H7 (cell line): ENCODE measurements at places on chromosomes 5 and 9.

- no peak for DNase-seq
Observed at GRCh38 chr9:97573482-97574073, 59.6 kb downstream of the TSTD2 start.

GRCh38 chr5:59923465-59923864, 29.9 kb upstream of the PDE4D start:
- no peak for DNase-seq

GRCh38 chr5:7016999-7017747, 303.9 kb downstream of the TENT4A start:
- no peak for DNase-seq

DNA sequence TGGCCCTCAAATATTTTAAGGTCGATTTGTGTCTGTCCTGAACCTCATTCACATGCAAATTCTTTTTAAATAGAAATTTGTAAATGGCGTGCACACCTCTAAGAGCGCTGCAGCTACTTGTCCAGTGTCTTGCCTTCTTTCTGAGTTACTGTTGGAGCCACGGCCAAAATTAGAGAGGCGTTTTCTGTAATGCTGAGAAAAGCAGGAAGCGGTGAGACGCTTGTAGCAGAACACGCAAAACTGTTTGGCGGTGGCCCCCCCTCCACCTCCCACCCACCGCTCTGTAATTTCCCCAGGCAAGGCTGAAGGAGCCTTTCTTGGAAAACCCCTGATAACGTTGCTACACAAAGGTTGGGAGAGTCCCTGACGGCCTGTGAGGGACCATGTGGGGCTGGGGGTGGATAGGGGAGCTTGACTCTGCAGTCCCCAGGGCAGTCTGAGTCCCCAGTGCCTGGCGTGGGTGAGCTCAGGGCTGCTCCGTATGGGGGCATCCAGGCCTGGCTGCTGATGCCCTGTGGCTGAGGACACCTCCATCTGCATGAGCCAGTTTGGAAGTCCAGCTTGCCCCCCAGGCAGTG, 96.5 kb downstream of the GADD45G start:
- peak; percentile 68 for DNase-seq

DNA sequence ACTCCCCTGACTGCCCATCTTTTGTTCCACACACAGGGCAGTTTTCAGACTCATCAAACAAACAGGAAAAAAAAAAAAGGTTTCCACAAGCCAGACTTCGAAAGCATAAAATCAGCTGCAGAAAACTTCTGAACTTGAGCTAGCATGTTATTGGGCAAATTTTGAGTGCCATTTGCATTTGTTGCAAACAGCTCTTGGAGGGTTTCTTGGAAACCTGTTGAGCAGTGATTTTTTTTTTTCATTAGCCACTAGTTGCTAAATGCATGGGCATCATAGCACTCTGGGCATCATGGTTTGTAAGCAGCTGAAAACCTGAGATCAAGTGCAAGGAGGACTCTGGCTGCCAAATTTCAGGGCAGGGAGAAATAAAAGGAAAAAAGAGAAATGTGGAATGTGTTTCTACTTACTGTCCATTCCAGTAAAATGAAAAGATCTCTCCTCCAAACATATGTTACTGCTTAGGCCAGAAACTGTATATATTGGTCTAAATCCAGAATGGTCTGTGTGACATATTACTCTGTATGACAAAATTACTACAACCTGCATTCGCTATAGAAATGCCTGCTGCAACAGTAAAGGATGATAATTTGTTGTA, 85.2 kb upstream of the SMIM23 start:
- no peak for DNase-seq

DNA sequence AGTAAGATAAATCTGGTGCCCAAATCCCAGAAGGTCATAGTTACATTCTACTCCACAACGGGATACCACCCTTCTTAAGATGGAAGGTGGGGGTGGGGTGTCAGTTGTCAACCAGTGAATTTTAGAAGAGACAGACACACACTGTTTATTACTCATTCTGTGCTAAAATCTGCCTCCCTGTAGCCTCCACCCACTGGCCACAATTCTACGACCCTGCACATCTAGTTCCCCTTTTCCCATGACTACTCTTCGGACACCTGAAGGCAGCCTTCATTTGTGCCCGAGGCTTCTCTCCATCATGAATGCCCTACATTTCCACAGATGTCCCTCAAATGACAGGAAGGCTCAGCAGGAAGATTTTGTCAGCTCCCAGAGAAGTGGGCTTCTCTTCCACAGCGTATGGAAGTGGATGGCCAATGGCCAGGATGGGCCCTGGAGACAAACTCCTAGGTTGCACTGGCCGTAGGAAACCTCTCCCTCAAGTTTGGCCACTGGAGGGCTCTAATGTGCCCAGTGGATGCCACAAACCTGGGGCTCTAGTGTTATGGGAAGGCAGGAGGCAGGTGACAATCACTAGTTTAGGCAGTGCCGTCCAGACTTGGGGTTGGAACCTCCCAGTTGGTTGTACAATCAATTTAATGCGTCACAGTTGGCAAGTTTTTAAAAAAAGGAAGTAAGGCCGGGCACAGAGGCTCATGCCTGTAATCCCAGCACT, 46.6 kb downstream of the PTPN3 start:
- peak; percentile 57 for DNase-seq

DNA sequence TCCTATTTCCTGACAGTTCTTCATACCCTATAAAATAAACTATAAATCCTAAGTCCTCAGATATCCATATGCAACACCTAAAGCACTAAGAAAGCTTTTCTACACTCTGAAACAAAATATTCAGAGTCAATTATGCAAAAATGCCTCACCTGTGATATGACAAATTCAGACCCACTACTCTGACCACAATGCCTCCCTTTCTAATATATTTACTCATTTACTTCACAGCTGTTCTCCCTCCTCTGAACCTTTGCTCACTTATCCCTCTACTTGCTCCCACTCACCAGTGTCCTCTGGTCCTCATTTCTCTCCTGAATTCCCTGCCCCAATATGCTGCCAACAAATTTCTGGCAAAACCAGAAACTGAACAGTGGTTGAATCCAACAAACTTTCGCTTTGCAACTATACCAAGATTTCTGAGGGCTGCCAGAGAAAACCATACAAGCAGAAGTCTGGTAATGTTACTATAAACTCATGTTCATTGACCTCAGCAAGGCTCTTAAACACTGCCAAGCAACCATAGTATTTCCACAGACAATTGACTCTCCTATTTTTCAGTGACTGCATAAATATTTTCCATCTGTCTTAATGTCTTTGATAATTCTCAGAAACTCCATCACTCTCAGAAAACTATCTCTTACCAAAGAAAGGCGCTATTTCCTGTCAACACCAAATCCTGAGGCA, 7.1 kb downstream of the CCNH start:
- DNase-seq = no peak

DNA sequence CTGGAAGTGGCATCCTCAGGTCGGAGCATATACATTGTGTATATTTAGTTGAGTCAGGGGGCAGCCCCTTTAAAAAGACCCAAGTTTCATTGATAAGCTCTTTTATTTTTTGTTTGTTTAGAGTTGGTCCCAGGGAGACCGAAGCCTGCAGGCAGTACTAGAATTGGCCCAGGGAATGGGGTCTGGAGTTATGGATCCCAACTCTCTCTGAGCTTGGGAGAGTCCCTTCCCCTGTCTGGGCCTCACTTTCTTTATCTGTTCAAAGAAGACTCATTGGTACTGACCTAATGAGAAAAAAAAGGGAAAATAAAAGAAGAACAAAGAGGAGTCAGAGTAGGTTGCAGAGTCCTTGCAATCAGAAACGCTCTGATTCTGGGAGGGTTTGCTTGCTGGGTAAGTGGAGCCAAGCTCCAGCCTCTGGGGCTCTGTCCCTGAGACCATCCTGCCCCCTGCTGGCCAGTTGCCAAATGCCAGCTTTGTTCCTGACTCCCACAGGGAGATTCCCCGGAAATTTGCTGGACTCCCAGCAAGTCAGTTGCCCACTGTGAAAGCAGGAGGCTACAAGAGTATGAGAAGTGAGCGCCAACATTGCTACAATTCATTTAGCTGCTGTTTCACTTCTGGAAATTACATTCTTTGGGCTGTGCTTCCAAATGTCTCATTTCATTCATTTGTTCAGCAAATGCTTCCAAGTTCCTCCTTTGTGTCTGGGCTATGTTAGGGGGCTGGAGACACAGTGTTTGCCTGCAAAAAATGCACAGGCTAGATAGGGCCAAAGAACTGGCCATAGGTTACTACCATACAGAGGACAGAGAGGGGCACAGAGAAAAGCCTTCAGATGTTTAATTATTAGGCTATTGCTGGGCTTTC, 156.2 kb downstream of the MELK start:
- DNase-seq = peak; percentile 85

GRCh38 chr9:134165357-134166315, 1.3 kb upstream of the RNU6ATAC start:
- no peak for DNase-seq

- no peak for DNase-seq
Observed at GRCh38 chr5:56638768-56639238, 176.5 kb upstream of the MAP3K1 start.

- DNase-seq = no peak
Observed at GRCh38 chr9:21761309-21761901, 41.0 kb upstream of the MTAP start.

DNA sequence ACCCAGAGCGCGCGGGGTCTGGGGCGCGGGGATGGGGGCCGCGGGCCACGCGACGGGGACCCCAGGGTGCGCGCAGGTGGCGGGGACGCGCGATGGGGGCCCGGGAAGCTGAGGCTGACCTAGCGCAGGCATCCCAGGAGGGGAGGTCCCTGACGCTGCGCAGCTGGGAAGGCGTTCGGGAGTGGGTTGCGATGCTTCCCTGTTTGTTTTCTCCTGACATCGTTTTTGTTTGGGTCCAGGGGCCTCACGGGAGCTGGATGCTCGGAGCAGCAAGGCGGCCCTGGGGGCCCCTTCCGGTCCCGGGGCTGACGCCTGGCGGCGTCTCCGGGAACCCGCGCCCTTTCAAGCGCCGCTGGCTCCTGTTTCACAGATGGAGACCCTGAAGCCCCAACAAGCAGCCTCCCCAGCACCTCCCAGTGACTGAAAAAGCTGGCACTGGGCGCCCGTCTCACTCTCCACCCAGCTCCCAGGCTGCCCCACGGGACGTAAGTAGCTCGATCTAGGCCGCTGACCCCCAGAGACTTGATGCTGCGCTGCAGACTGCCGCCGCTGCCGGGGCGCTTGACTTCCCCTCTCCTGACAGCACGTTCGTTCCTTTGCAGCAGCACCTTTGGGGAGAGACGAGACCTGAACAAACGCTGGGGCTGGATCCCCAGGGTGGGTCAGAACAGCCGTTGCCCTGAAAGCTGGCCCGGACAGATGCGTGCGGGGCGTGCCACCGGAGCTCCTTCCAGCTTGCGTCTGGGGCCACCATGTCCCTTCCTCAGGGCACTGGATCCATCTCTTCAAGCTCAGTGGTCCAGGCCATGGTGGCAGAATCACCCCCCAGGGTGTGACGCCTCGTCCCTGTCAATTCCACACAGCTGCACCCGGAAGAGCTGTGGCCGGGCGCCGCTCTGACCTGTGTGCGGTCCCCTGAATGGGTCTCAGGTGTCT, 593 bp downstream of the BRD3OS start:
- DNase-seq = peak; percentile 93

GRCh38 chr5:134446938-134447337, 35.3 kb upstream of the CDKN2AIPNL start:
- DNase-seq = no peak

GRCh38 chr5:143036146-143036927, 266.2 kb downstream of the ARHGAP26 start:
- DNase-seq = no peak

DNA sequence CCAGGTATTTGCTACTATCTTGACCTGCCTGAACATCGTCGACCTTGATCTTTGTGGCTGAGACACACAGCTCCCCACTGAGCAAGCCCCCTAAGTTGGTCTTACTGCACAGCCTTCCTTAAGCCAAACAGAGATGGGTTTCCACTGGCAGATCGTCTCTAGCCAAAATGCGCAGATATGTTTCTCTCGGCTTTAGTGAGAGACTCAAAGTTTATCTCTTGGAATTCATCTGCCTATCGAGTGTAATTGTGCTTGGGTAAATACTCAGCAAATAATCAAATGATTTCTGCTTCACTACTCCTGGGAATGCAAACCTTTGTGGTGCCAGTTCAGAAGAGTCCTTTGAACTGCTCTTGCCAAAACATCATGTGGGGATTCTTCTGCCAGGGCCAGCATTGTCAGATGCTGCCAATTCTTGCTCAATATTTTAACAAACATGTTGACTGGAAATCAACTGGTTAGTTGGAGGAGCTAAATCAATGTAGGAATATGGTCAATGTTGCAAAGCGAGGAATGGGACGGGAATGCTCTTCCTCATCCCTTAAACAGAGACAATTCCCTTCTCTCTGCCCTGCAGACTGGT, 141.2 kb upstream of the SLC28A3 start:
- DNase-seq = no peak

GRCh38 chr5:72474516-72474915, 32.7 kb downstream of the ZNF366 start:
- DNase-seq = no peak

GRCh38 chr5:142561029-142561428, 124.9 kb downstream of the FGF1 start:
- DNase-seq = no peak

DNA sequence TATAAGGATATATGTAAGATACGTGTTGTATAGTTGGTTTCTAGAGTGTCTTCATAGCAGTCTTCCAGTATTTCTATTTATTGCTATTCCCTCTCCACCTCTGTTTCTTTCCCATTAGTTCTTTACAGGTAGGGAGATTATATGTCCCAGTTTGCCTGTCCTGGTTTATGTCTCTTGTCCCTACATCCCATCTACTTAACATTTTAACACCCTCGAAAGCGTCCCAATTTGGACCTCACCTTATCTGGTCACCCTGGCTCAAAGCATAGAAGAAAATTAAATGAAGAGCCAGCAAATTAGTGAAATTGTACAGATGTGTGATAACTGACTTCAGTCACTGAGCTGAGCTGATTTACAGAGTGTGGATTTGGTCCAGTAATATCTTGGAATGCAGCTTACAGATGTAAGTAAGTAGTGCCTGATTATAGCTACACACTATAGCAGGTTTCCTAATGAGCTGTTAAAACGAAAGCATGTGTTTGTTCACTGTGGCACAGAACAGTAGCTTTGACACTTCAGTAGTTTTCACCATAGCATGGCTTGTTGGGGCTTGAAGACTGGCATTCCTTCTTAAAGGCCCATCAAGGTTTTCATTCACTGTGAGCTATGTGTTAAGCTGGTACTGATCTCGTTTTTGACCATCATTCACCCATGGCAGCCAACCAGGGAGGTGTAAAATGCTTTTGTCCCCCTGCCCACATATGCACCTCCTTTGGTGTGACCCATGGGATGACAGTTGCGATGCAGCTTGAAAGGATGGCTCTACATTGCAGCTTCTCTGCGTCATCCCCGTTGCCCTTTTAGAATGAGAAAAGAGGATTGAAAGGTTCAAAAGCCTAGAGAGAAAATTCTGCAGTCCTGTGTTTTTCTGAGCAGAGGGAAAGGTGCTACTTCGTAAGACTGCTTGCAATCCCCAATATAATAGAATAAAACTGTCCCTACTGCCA, 192.1 kb upstream of the DMRT1 start:
- no peak for DNase-seq

DNA sequence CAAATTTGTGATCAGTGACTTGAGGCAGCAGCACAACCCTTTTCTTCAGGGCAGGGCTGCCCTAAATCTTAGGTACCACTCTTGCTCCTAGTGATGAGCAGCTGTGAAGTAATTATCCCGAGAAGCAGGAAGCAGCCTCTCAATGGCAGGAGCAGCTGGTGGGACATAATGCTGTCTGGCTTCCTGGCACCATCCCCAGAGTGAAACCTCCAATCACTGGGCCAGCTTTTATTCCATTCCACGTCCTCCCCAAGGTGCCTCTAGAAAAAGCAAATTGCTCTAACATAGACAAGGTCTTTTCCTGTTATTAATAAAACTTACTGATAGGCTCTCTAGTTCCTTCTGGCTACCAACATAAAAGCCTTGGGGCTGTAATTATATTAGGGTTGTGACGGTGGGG, 154.0 kb downstream of the FRMD3 start:
- DNase-seq = no peak
